ENCODE measurements at places on chromosomes 11 and 22. TPM values are rescaled to one million over a fixed set of nuclear protein-coding genes. Genes with fewer than 3 reads are reported as not detected.

- no peak for DNase-seq
Observed at GRCh38 chr11:27209562-27210005, 153.4 kb downstream of the CCDC34 start.

Gene PATZ1
- polyA plus RNA-seq, result 72.0 TPM

Gene MMP11
- polyA plus RNA-seq, result 14.2 TPM

DNA sequence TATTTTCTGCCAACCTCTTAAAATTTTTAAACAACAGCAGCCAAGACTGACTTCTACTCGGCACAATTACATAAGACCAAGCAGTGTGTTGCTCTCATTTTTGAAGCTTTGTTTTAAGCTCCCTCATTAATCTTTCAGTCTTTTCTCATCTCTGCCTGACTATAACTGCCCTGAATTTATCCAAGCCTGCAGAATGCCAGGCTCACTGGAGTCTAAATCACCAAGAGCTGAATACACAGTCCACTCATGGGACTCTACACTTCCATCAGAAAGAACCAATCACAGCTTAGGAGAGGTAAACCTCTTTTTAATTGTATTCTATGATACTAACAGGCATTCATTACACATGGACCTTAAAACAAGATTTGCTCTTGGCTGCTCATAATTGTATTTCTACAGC lies 178.7 kb downstream of the CADM1 start:
- no peak for DNase-seq

DNA sequence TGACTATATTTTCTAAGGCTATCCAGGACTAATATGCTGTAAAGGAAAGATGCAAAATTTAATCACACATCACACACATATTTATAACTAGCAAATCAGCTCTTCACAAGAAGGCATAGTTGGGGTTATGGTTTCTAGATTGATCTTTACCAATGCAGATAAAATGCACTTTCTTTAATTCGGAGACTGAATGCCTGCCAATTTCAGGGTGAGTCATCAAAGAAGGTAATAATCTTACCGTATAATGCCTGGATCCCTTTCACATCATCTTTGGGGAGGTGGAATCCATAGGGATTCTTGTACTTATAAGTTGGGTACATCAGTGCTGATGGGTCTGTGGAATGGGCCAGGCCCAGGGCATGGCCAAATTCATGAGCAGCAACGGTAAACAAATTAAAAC lies 16.4 kb downstream of the MMP20 start:
- no peak for DNase-seq

- DNase-seq, result no peak
Observed at GRCh38 chr11:72642043-72642883, 32.0 kb downstream of the PDE2A start.

- DNase-seq, result no peak
Observed at GRCh38 chr11:73269459-73270015, 2.6 kb upstream of the P2RY6 start.

GRCh38 chr22:22666307-22667091 lies 22.1 kb downstream of the GGTLC2 start:
- no peak for DNase-seq

DNA sequence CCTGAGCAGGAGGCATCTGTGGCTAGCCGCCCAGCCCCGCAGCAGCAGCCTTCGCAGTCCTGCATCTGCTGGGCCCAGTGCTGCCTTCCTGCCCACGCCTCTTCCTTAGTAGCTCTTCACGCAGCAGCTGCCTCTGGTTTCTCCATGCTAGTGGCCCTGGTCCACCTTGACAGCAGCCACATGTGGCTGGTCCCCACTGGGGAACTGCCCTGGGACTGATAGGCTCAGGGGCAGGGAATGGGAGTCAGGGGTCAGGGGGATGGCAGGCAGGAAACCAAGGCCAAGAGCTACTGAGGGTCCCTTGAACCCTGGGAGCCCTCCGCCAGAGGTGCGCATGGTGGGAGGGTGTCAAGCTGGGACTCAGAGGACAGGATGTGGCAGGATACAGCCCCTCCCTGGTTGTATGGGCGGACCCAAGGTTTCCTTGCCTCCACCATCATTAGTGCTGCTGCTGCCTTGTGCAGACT lies 99.4 kb upstream of the PITPNB start:
- DNase-seq, result no peak
